Esophagus muscularis mucosa (tissue), 4 donors: ENCODE measurements at places on chromosomes 12 and 14. TPM values are rescaled to one million over a fixed set of nuclear protein-coding genes. Genes with fewer than 3 reads are reported as not detected.

The HOXC10 gene
- not detected for total RNA-seq

The FBRSL1 gene
- 22.5 TPM for total RNA-seq

The MMAB gene
- total RNA-seq = 21.6 TPM

The ZDHHC22 gene
- not detected for total RNA-seq

The KLRC2 gene
- total RNA-seq = 0.42 TPM

The TMEM30B gene
- total RNA-seq = 2.2 TPM

The FAM181A gene
- total RNA-seq = not detected

The PLEKHD1 gene
- not detected for total RNA-seq

The DIO3 gene
- 1.3 TPM for total RNA-seq

The TC2N gene
- 27.8 TPM for total RNA-seq

DNA sequence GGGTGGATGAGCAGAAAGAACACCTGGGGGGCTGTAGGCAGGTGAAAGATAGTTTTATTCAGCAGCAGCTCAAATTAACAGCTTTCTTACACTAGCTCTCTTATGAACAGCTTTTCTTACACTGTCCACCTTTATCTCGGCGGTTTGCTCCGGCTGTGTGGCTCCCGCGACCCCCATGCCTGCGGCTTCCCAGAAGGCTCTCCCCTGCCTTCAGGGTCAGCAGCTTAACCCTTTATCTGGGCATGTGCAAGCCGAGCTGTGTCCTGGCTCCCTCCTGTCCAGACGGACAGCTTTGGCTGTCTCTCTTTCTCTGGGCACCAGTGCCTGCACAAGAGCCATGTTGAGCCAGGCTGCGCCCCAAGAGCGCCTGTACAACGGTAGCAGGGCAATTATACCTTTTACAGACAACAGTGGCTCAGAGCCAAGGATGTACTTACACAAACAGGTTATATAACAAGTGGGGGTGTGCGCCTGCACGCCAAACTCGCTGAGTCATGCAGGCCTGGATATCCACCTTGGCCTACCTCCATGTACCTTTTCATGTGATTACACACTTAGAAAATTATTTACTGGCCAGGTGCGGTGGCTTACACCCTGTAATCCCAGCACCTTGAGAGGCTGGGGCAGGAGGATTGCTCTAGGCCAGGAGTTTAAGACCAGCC is 28.5 kb upstream of the KLHL42 start:
- no peak overlapping the region for H3K4me3 ChIP-seq
- H3K27ac ChIP-seq = no peak overlapping the region
- H3K36me3 ChIP-seq = peaks cover 20% of the 10 kb centered on the region
- DNase-seq = no peak

GRCh38 chr12:120200364-120200800 is 529 bp downstream of the RPLP0 start:
- H3K4me3 ChIP-seq = peak overlapping the region; percentile 81
- no peaks in the 10 kb centered on the region for H3K27me3 ChIP-seq
- DNase-seq = no peak

DNA sequence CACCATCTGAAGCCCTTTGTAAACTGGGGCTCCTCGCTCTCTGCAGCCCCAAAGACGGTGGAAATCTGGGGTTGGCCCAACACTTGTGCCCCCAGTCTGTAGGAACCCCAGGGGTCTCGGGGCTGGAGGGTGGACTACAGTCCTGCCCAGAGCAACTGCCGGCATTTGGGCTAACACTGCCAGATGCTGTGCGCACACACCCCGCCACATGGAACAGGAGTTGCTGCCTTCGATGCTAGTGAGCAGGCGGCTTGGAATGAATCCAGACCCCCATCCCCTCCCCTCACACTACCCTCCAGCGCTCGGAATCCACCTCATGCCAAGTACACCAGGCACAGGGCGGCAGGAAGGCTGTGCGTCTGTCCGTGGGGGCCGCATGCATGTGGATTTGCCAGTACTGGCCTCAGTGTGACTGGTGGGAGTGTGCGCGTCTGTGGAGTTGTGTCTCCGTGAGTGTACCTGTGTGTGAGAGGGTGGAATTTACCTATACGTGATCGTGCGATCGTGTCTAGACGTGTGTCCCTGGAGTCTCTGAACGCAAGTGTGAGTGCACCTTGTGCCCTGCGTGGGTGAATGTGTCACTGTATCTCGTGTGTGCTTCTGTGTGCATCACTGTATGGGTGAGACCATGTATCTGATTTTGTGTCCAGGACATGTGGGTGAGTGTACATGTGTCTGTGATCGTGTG is 5.1 kb downstream of the LHX5 start:
- H3K36me3 ChIP-seq = no peaks in the 10 kb centered on the region
- DNase-seq = no peak
- H3K27ac ChIP-seq = no peak overlapping the region
- no peak overlapping the region for H3K4me3 ChIP-seq
- H3K4me1 ChIP-seq = peaks cover 36% of the 10 kb centered on the region
- H3K27me3 ChIP-seq = peaks cover 6% of the 10 kb centered on the region

GRCh38 chr14:54594537-54594936 is 27.6 kb downstream of the SAMD4A start:
- no peak overlapping the region for H3K27ac ChIP-seq
- no peak for DNase-seq
- peaks cover 36% of the 10 kb centered on the region for H3K4me1 ChIP-seq
- no peaks in the 10 kb centered on the region for H3K36me3 ChIP-seq
- no peak overlapping the region for H3K4me3 ChIP-seq

GRCh38 chr14:100398044-100398443 is 74.9 kb downstream of the SLC25A47 start:
- H3K27ac ChIP-seq = no peak overlapping the region
- H3K4me1 ChIP-seq = no peaks in the 10 kb centered on the region
- H3K4me3 ChIP-seq = no peak overlapping the region

- DNase-seq = no peak
- no peaks in the 10 kb centered on the region for H3K27me3 ChIP-seq
- no peak overlapping the region for H3K4me3 ChIP-seq
- no peak overlapping the region for H3K27ac ChIP-seq
- H3K4me1 ChIP-seq = peaks cover 6% of the 10 kb centered on the region
- peaks cover 10% of the 10 kb centered on the region for H3K36me3 ChIP-seq
These were observed 56.6 kb downstream of the ZFYVE21 start for GRCh38 chr14:103772078-103772712.

DNA sequence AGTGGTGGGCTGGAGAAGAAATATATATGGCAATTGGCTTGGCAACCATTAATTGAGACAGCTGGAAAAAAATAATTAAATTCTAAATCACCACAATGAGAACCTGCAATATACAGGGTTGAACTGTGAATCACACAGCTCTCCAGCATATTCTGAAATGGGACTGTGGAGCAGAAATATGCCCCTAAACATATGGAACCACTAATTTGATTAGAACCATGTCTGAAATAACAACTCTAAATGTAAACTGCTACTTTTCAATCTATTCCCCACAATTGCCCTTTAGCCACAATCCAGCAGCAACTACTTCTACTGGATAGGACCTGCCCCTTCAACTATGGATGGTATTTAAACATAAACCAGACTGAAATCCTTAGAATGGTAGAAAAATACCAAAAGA is 330.4 kb downstream of the TRHDE start:
- H3K4me3 ChIP-seq = no peak overlapping the region
- no peaks in the 10 kb centered on the region for H3K4me1 ChIP-seq
- H3K36me3 ChIP-seq = no peaks in the 10 kb centered on the region
- no peaks in the 10 kb centered on the region for H3K27me3 ChIP-seq

- H3K27me3 ChIP-seq = no peaks in the 10 kb centered on the region
- no peaks in the 10 kb centered on the region for H3K4me1 ChIP-seq
- no peak overlapping the region for H3K27ac ChIP-seq
These were observed 188.7 kb downstream of the TTC8 start for GRCh38 chr14:89013098-89013504.

GRCh38 chr12:116372815-116373214 is 95.3 kb upstream of the MED13L start:
- H3K4me1 ChIP-seq = no peaks in the 10 kb centered on the region
- DNase-seq = no peak
- H3K36me3 ChIP-seq = no peaks in the 10 kb centered on the region
- H3K27ac ChIP-seq = no peak overlapping the region
- H3K4me3 ChIP-seq = no peak overlapping the region

GRCh38 chr14:66291756-66292155 is 194.4 kb upstream of the CCDC196 start:
- no peak overlapping the region for H3K27ac ChIP-seq
- DNase-seq = peak; percentile 70
- H3K27me3 ChIP-seq = no peaks in the 10 kb centered on the region
- H3K36me3 ChIP-seq = no peaks in the 10 kb centered on the region
- H3K4me3 ChIP-seq = no peak overlapping the region
- no peaks in the 10 kb centered on the region for H3K4me1 ChIP-seq

DNA sequence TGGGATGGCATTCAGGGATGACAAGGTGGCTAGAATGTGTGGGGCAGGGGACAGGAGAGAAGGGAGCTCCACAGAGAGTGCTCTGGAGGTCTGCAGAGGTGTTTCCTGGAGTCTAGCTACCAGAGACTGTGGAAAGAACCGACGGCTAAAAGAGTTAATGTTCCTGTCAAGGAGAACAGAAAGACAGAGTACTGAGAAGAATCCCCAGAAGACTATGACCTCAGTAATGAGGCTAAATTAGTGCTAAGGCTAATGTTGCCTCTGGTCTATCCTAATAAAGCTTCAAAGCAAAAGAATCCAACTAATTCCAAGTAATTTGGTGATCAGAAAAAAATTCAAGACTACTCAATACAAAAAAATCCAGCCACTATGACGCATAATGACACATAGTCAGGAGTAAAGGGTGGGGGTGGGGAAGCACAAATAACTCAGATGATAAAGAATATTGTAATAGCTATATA is 44.7 kb downstream of the FERMT2 start:
- H3K27ac ChIP-seq = peak overlapping the region; percentile 67
- peaks cover 16% of the 10 kb centered on the region for H3K36me3 ChIP-seq
- no peaks in the 10 kb centered on the region for H3K27me3 ChIP-seq
- peaks cover 42% of the 10 kb centered on the region for H3K4me1 ChIP-seq
- no peak for DNase-seq

- DNase-seq = no peak
- no peak overlapping the region for H3K4me3 ChIP-seq
- H3K27me3 ChIP-seq = no peaks in the 10 kb centered on the region
- H3K27ac ChIP-seq = no peak overlapping the region
These were observed 421.2 kb downstream of the CCDC91 start for GRCh38 chr12:28611449-28611848.

DNA sequence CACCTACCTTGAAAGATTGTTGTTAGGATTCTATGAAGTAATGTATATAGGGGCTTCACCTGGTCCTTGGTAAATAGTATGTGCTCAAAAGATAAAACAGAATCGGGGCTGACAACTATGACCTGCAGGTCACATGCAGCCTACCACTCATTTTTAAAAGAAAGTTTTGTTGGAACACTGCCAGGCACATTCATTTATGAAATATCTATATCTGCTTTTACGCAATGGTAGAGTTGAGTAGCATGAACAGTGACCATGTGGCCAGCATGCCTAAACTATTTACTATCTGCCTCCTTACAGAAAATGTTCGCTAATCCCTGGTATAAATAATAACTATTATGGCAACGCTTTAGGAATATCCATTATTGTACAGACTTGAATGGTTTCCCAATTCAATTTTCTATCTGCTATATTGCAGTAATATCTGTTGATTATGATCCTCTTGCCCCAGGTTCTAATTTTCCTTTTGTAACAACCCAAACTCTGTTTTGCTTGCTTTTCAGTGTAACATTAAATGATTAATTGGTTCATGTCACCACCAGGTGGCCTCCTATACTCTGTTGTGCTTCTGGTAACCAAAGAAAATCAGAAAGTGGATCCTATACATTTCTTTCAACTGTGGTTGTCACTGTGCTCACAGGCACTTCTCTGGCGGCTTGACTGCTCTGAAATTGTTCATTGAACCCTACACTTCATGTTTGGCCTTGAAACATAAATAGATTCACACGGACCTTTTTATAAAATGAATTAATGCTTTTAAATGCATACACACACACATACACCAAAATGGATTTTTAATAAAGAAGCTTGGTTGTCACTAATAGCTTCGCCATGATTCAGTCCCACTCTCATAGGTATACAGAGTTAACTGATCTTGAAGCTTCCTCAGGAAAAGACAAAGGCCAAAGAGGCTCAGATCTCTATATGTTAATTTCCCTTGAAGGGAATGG is 227.7 kb upstream of the NPAS3 start:
- H3K4me1 ChIP-seq = peaks cover 15% of the 10 kb centered on the region
- H3K27ac ChIP-seq = peak overlapping the region; percentile 72
- H3K36me3 ChIP-seq = no peaks in the 10 kb centered on the region
- peak overlapping the region; percentile 38 for H3K4me3 ChIP-seq

- H3K4me1 ChIP-seq = no peaks in the 10 kb centered on the region
- no peak for DNase-seq
- no peak overlapping the region for H3K4me3 ChIP-seq
- no peaks in the 10 kb centered on the region for H3K36me3 ChIP-seq
- no peak overlapping the region for H3K27ac ChIP-seq
These were observed 7.5 kb downstream of the KLRG1 start for GRCh38 chr12:8996682-8997405.

DNA sequence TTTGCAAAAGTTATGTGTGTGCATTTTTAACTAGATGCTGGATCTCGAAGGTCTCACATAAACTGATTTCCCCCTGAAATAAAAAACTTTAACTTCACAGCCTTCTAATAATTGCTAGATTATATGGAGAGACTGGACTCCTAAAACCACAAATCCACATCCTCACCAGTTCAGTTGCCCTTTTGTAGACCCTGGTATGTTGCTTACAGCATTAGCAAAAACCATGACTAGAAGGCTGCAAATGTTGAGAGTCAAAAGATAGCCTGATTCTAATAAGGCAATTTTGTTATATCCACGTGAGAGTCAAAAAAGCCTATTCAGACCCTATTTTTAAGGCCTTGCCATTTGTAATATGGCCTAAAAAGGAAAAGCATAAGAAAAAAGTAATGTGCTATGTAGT is 37.4 kb downstream of the RASSF8 start:
- no peaks in the 10 kb centered on the region for H3K36me3 ChIP-seq
- peaks cover 86% of the 10 kb centered on the region for H3K4me1 ChIP-seq
- H3K27me3 ChIP-seq = no peaks in the 10 kb centered on the region
- H3K4me3 ChIP-seq = no peak overlapping the region

DNA sequence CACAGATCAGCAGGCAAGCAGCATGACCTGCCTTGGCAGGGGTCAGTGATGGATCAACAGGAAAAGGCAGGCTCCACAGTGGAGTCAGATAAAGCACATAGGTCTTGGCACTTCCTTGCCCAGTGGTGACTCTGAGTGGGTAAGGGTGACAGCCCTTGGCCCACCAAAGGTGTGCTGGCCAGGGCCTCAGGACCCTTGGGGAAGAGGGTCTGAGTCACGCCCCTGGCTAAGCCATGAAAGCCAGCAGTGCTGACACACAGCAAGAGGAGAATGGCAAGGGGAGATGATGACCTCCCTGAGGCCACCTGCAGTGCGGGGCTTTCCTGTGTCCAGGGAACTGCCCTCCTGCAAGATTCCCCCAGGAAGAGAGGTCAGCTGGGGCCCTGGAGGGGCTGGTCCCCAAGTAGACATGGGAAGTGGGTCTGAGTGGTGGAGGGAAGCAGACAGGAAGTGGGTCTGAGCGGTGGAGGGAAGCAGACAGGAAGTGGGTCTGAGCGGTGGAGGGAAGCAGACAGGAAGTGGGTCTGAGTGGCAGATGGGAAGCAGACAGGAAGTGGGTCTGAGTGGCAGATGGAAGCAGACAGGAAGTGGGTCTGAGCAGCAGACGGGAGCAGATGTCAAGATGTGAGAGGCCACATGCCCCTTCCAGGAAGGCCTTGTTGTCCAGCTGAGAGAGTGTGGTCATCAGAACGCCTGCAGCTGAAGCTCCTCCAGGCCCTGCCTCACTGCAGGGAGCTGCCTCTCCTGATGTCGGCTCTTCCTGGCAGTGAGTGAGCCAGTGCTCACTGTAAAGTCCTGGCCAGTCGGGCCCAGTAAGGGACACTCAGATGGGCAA is 34.8 kb downstream of the DIO3 start:
- H3K27ac ChIP-seq = no peak overlapping the region
- H3K27me3 ChIP-seq = no peaks in the 10 kb centered on the region
- peak; percentile 45 for DNase-seq
- no peaks in the 10 kb centered on the region for H3K36me3 ChIP-seq
- H3K4me3 ChIP-seq = no peak overlapping the region
- H3K4me1 ChIP-seq = no peaks in the 10 kb centered on the region
